Type B pancreatic cell (in vitro differentiated cells): ENCODE measurements at places on chromosomes 5 and 9.

GRCh38 chr5:143671674-143672569 lies 140.0 kb upstream of the HMHB1 start:
- H3K4me3 ChIP-seq: no peak overlapping the region
- no peak for DNase-seq
- no peaks in the 10 kb centered on the region for H3K36me3 ChIP-seq
- no peaks in the 10 kb centered on the region for H3K27me3 ChIP-seq
- peaks cover 11% of the 10 kb centered on the region for H3K4me1 ChIP-seq

GRCh38 chr9:123657941-123658340 lies 272.0 kb downstream of the DENND1A start:
- H3K27me3 ChIP-seq: peaks cover 5% of the 10 kb centered on the region
- no peak for DNase-seq
- H3K4me1 ChIP-seq: no peaks in the 10 kb centered on the region
- no peak overlapping the region for H3K27ac ChIP-seq
- no peak overlapping the region for H3K4me3 ChIP-seq

GRCh38 chr9:2623288-2624050 lies 1.9 kb downstream of the VLDLR start:
- peaks cover 17% of the 10 kb centered on the region for H3K4me1 ChIP-seq
- H3K4me3 ChIP-seq: peak overlapping the region; percentile 95
- H3K27ac ChIP-seq: peak overlapping the region; percentile 72
- peaks cover 14% of the 10 kb centered on the region for H3K36me3 ChIP-seq

GRCh38 chr5:37724395-37725125 lies 115.3 kb downstream of the GDNF start:
- H3K4me3 ChIP-seq: no peak overlapping the region
- H3K27ac ChIP-seq: no peak overlapping the region
- no peak for DNase-seq
- peaks cover 15% of the 10 kb centered on the region for H3K36me3 ChIP-seq

DNA sequence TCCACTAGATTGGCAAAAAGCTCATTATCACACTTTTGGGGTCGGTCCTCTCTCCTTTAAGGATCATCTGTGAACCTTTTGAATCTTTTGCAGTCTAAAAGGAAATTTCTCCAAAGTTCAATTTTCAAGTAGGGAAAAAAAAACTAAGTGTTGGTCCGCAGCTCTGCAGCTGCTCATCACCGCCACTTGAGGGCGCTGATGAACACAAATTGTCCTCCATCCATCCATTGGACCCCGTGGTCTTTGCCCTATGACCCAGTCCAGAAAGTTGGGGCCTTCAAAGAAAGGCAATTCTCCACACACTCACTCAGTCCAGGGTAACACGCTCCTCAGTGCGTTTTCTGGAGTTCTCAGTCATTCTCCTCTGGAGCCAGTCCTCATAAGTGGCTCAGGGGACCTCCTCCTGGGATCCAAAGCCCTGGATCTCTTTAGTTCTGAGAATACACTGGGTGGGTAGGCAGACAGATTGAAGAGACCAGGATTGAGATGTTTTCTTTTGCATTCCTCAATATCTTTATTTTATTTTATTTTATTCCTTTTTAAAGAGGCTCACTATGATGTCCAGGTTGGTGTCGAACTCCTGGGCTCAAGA lies 63.6 kb upstream of the SLC28A3 start:
- peaks cover 3% of the 10 kb centered on the region for H3K36me3 ChIP-seq
- no peak for DNase-seq
- no peak overlapping the region for H3K4me3 ChIP-seq
- H3K4me1 ChIP-seq: peaks cover 4% of the 10 kb centered on the region
- H3K27ac ChIP-seq: no peak overlapping the region
- H3K27me3 ChIP-seq: no peaks in the 10 kb centered on the region

GRCh38 chr5:62306896-62307689 lies 1.1 kb downstream of the KIF2A start:
- DNase-seq: no peak
- H3K4me3 ChIP-seq: peak overlapping the region; percentile 100
- no peaks in the 10 kb centered on the region for H3K27me3 ChIP-seq
- peaks cover 17% of the 10 kb centered on the region for H3K36me3 ChIP-seq
- H3K4me1 ChIP-seq: peaks cover 39% of the 10 kb centered on the region
- peak overlapping the region; percentile 98 for H3K27ac ChIP-seq

DNA sequence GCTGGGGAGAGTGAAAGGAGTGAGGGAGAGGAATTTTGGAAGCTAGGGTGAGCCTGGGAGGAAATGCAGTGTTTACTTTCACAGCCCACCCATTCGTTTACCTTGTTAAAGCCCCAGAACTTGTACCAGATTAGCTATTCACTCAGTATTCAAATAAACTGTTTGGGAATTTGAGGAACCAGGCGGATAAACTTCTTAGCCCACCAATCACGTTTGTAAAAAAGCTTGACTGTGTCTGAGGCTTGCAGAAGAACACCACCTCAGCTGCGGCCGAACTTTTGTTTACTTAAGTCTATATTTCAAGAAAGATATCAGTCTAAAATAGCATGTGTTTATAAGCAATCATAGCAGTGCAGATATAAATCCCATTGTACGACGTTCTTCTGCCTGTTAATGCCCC lies 5.2 kb upstream of the TLE1 start:
- no peak for DNase-seq
- H3K36me3 ChIP-seq: no peaks in the 10 kb centered on the region
- no peak overlapping the region for H3K4me3 ChIP-seq
- peaks cover 45% of the 10 kb centered on the region for H3K4me1 ChIP-seq
